Natural killer cell (primary cell): ENCODE measurements at places on chromosomes 2 and 18. TPM values are rescaled to one million over a fixed set of nuclear protein-coding genes. Genes with fewer than 3 reads are reported as not detected.

Gene RAD51AP2
- total RNA-seq, result not detected

Gene IL1RL2
- not detected for total RNA-seq

Gene NGEF
- total RNA-seq, result not detected

Gene HS1BP3
- total RNA-seq, result 22.8 TPM

- DNase-seq, result no peak
These were observed 168.1 kb upstream of the TACR1 start for GRCh38 chr2:75367401-75367800.

DNA sequence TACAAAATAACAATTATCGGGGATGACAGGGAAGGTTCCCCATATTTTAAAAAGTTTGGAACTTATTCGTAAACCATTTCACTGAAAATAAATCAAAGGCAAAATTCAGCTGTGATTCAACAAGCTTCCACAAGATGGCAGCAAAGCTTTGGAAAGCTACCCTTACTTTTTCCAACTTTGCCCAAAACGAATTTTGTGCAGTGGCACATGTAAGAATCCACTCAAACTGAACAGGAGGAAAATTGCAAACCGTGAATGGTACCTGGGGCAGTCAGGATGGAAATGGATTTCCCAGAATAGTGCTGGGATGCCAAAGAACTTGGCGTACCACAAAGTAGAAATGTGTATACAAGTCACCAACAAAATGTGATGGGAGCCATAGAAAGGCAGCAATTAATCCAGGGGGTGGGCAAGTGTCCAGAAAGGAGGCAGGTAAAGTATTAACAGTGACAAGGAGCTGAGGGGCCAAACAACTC lies 10.7 kb downstream of the RPL31 start:
- DNase-seq, result peak; percentile 73

- DNase-seq, result no peak
These were observed 217.3 kb upstream of the HS6ST1 start for GRCh38 chr2:128535953-128536352.

- DNase-seq, result peak; percentile 7
These were observed 11.5 kb upstream of the KYNU start for GRCh38 chr2:142865924-142866323.

DNA sequence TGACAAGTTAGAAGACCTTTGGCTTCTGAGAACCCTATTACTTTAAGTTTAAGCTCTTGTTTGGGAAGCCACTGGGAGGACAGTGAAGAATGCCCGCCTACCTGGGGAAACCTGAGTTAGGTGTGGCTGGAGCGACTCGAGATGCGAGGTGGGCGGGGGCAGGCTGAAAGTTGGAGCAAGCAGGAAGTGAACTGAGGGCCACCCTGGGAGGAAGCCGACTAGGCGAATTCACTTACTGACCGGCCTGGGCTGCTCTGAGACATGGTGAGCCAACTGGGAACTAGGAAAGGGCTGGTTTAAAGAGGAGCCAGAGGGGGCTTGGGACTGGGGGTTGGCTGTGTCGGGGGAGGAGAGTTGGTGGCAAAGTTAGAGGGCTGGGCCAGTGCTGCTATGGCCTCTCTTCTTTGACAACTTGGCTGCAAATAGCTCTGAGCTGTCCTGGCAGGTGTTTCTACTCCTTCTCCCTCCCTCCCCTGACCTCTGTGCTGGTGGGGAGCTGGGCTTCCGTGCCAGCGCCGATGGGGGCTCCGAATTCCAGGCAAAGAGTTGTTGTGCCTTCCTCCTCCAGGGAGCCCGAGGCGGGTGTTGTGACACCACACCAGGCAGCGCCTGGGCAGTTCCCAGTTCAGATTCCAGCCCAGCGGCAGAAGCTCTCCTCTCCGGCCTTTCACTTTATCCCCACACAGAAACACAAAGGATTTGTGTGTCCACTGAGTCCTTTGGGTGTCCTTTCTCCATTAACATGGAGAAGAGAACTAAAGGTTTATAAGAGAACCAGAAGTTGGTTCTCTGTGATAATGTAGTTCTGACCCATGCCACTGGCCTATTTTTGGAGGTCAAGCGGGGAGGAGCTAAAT lies at the start of gene VAMP8:
VAMP8 (plus strand) TSS at position 201 of the 857 bp plus-strand sequence; CDS start at position 262, 61 bp downstream.
- DNase-seq, result peak; percentile 79

GRCh38 chr2:54667726-54668650 lies 55.5 kb upstream of the EML6 start:
- DNase-seq, result no peak

DNA sequence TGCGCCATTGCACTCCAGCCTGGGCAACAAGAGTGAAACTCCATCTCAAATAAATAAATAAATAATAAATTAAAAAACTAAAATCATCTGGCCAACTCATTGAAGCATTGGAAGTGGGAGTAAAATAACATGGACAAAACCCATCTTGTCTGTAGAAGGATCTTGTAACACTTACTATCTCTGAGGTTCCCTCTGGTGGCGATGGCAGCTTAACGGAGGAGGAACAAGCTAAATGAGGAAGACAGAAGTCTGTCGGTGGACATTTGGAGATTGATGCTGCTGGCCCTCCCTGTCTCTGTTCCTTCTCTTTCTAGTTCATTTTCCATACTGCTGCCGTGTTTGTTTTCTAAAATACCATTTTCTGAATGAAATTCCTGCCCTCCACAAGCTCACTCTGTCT lies 43.4 kb downstream of the ZCCHC2 start:
- DNase-seq, result peak; percentile 43

- no peak for DNase-seq
These were observed 262.7 kb downstream of the TWIST2 start for GRCh38 chr2:239110595-239111048.
